ENCODE measurements at places on chromosomes 12 and 14.

GRCh38 chr12:5447320-5447719 lies 15.4 kb downstream of the NTF3 start:
- no peak for DNase-seq

DNA sequence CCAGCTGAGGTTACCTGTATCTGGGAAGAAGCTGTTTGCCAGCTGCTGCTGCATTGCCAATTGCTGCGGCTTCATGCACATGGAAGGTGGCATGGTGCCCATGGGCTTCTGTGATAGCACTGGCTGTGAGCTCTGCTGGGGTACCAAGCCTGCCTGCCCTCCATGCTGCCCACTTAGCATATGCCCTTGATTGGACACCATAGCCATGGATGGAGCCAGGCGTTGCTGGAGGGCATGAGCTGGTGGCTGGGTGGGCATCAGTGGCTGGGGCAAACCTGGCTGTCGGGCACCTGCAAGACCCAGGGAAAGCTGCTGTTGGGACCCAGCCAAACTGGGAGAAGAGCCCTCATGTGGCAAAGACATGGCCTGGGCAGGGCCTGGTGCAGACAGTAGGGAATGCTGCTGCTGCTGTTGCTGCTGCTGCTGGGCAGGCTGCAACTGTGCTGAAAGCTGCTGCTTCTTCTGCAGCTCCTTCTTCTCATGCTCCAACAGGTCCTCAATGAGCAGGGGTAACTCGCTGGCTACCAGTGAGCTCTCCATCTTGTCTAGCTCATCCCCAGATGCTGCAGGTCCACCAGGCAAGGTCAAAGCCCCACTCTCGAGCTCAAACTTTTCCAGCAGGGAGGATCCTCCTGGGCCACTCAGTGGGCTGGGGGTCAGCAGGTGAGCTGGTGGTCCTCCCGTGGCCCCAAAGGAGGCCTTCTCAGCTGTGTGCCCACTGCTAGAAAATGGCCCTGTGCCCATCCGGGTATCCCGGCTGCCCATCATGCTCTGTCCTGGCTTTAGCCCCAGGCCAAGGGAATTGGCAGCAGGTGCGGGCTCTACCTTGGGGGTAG lies 18.8 kb upstream of the PRKAG1 start:
- no peak for DNase-seq

DNA sequence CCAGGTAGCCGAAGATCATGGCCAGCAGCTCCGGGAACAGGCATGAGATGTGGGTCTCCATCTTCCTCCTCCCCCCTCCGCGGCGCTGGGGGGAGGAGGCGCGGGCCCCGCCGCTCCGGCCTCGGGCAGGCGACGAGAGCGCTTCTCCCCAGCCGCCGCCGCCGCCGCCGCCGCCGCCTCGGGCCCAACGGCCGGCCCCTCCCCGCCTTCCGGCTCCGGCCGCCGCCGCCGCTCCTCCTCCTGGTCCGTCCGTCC lies 448 bp downstream of the FBXL14 start:
- DNase-seq, result no peak

DNA sequence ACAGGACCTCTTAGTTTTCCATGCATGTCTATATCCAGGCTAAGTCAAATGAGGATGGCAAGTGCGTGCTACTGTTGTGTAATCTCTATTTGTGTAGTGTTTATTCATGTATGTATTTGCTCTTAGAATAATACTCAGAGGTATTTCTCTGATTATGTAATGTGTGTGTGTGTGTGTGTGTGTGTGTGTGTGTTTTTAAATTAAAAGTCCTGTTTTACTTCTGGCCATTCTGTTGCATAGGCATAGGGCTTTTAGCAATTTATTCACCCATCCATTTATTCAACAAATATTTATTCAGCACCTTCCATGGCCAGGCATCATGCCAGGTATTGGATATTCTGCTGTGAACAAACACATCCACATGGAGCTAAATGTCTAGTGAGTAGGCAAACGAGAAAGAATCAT lies 63.5 kb downstream of the PELI2 start:
- no peak for DNase-seq

- DNase-seq, result no peak
These were observed 17.8 kb downstream of the RASSF8 start for GRCh38 chr12:25976289-25976688.

DNA sequence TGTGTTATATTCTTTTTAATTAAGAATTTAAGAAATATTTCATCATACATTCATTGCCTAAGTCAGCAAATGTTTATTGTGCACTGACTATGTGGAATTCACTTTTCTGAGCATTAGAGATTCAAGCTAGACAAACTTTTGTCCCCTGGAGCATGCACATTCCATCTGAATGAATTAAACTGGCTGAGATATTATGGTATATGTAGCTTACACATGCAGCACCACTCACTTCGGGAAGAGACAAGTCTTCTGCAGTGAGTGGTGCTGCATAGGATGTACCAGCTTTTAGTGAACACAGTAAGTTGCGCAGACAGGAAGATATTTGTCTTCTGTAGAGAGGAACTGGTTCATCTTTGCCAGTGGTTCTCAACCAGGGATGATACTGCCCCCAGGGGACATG lies 318.4 kb downstream of the SYT1 start:
- no peak for DNase-seq

DNA sequence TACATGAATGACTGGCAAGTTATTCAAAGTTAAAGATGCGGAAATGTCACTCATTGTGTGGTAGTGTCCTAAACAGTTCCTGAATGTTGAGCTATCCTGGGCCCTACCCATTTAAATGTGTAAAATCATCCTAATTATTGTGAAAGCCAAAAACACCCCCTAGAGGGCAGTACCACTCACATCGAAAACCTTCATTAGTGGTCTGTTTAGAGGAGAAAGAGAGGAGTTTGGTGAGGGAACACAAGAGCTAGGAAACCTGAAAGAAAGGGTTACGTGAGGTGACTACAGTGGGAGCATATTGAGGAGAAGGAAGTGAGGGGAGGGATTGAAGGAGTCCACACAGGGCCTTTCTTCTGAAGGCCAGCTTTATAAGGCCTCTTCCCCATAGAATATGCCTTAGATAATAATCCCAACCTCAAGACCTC lies 2.5 kb upstream of the TEP1 start:
- DNase-seq, result peak; percentile 53

DNA sequence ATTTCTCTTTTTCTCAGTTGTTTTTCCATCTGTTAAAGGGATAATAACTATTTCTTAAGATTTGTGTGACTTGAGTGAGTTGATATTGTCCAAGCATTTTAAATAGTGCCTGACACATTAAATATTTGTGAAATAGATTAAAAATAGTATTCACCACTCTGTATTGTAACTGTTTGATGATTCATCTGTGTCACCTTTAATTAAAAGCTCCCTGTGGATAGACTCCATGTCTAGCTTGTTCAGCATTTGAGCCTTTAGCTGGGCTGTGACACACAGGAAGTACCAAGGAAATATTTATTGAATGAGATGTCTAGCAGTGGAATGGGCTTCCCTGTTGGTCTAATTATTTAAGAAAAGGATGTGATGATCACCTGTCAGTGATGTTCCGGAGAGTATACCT lies 1.8 kb upstream of the GLIPR1L2 start:
- no peak for DNase-seq

DNA sequence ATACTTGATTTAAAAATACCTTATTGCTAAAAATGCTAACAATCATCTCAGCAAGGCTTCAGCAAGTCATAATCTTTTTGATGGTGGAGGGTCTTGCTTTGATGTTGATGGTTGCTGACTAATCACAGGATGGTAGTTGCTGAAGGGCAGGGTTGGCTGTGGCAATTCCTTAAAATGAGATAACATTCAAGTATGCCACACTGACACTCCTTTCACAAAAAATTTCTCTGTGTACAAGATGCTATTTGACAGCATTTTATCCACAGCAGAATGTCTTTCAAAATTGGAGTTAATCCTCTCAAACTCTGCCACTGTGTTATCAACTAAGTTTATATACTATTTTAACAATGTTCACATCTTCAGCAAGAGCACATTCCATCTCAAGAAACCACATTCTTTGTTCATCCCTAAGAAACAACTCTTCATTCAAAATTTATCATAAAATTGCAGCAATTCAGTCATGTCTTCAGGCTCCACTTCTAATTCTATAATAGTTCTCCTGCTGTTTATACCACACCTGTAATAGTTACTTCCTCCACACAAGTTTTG lies 16.1 kb downstream of the SCAF11 start:
- no peak for DNase-seq

GRCh38 chr12:85191-85666 lies 18.7 kb downstream of the IQSEC3 start:
- DNase-seq, result no peak

DNA sequence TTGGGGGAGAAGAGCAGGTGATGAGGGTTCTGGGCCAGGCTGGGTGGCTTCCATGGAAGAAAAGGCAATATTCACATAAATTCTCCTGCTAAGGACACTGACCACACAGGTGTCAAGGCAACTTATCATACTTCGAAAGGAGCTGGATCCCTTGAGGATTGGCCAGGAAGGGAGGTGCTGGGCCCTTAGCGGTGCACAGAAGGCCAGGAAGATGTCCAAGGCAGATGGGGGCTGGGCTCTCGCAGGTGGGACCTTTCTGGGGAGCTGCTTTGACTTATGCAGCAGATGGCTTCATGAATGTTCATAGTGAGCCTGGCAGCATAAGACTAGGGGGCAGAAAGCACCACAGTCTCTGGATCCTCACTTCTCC lies 3.9 kb downstream of the CD63 start:
- DNase-seq, result no peak

DNA sequence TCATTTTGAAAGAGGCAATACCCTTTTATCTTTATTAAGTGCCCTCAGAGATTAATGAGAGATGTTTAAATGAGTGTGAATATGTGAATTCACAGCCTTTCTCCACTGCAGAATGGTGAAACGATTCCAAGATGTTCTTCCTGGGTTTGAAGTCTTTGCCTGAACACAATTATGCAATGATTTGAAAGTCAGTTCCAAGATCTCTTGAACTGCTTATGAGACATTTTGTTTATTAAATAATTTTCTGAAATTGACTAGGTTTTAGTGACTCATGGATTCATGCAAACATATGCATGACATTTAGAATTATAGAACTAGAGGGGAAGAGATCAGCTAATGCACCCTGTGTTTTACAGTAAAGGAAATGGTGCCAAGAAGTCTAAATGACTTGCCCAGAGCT lies 118.1 kb upstream of the SLC38A2 start:
- DNase-seq, result no peak

- no peak for DNase-seq
These were observed 2.7 kb downstream of the CREBL2 start for GRCh38 chr12:12614342-12614741.

DNA sequence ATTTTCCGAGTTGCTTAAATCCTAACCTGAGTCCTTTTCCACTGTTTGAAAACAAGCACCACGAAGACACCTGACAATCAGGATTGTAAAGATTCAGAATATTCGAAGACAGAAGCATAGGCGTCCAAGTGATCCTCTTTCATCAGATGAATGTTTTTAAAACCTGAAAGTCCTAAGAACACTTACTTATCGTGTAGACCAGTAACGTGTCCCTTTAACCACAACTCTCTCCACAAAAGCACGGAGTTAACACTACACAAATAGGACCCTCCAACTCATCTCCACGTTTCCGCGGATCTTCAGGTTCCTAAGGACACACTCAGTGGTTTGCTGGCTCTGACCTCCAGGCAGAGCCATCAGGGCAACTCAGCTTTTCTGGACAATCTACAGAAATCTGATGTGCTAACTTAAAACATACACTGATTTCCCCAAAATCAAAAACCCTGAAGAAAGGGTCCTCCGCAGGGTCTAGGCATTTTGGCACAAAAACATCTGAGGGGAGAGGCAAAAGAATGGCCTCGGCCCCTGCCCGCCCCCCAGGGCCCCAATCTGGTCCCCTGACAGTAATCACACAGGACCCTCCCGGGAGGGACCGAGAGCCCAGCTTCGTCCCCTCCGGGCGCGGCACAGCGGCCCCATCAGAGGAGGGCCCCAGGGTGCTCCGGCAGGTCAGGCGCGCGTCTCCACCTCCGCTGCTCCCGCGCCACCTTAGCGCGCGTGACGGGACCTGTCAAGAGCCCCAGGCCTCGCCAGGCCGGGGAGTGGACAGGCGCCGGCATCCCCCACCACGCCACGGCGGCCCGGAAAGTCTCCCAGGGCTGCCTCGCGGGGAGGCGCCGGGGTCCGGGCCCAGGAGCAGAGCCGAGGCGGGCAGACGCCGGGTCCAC lies 925 bp downstream of the DICER1 start:
- DNase-seq, result peak; percentile 28

- DNase-seq, result no peak
These were observed 16.5 kb downstream of the SCNN1A start for GRCh38 chr12:6358881-6359280.

- no peak for DNase-seq
These were observed 82.2 kb downstream of the PLEKHG7 start for GRCh38 chr12:92784797-92785562.

- DNase-seq, result no peak
These were observed 144.1 kb downstream of the NTF3 start for GRCh38 chr12:5575987-5576386.

DNA sequence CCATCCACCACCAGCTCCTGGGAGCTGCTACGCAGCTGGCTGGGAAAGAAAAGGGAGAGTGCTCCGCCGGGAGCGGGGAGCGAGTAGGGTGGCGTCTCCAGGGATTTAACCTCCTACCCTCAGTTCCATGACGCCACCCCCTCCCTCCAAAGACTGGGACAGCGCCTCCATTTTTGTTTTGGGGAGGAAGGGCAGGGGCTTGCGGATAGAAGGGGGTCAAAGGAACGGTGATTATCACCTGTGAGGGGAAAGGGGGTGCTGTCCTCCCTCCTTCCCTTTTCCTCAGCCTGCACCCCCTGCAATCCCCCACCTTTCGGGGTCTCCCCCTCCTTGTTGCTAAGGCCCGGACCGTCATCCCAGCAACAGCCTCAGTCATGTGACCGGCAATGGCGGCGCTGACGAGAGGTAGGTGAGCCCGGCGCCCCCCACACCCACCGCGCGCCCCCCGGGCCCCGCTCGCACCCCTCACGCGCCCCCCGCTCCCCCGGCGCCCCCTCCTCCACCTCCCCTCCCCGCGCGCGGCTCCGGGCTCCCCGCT lies at the start of gene DTX3:
TSS of gene DTX3 (plus strand) at position 371 of the 538 bp plus-strand sequence. CDS start 1,694 bp downstream, outside the sequence.
- DNase-seq, result peak; percentile 26

GRCh38 chr12:24901576-24902461 lies 47.1 kb downstream of the BCAT1 start:
- DNase-seq, result no peak

DNA sequence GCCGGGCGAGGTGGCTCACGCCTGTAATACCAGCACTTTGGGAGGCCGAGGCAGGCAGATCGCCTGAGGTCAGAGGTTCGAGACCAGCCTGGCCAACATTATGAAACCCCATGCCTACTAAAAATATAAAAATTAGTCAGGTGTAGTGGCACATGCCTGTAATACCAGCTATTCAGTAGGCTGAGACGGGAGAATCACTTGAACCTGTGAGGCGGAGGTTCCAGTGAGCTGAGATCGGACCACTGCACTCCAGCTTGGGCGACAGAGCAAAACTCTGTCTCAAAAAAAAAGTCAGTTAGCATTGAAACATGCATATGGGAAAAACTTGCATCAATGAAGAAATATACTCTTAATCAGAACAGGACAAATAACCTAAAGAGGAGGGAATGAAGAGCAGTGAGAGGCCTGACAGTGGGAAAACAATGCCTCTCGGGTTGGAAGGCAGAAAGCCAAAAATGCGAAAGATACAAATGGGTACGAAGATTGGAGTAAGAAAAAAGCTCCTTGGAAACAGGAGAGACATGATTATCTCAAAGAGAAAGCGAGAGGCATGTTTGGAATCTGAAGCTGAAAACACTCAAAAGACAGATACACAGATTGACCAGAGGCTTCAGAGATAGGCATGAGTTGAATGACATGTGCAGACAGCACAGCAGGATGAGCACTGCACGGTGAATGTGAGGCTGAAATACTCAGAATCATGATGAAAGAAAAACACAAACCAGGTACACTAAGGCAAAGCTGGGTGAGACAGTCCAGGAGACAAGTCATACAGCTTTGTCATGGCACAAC lies 30.6 kb downstream of the RESF1 start:
- no peak for DNase-seq

Measured in C1 segment of cervical spinal cord (tissue), 14 donors.